ENCODE measurements at places on chromosomes 7 and 10. TPM values are rescaled to one million over a fixed set of nuclear protein-coding genes. Genes with fewer than 3 reads are reported as not detected.

The CALHM2 gene
- total RNA-seq = 65.6 TPM

DNA sequence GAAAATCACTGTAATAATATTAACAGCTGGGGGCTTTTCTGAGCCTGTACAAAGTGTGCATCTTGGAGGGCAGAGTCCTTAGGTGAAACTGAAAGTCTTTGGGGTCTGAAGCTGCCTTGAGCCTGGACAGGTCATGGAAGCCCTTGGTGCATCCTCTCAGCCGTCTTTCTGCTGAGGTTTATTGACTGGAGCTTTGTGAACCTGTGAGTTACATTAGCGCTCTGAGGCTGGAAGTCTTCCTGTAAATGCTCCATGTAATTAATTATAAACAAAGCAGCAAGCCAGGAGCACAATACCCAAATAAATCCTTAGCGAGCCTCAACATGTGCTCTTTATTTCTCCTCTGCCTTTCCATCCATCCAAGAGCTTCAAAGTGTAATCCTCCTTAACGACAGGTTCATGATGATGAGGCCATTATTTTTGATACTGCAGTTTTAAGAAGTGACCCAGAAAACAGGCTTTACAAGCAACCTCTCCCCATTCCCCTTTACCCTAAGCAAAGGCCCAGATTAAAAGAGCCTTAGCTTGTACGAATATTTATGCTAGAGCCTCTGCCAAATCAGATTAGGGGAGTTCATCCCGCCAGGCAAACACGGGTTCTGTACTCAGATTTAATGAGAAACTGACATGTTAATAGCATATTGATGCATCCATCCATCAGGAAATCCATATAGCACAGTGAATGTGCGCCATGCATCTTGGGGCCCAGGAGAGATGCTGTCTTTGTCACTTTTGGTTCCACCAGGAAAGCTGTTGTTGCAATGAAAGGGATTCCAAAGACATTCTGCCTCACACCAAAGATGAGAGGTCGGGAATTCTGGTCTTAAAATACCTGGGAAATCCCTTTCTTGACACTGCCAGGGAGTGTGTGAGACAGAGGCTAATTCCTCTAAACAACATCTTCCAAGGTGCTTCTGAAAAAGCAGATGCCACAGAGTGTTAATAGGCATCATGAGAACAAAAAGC, 118.1 kb downstream of the ANLN start:
- no peak for DNase-seq

DNA sequence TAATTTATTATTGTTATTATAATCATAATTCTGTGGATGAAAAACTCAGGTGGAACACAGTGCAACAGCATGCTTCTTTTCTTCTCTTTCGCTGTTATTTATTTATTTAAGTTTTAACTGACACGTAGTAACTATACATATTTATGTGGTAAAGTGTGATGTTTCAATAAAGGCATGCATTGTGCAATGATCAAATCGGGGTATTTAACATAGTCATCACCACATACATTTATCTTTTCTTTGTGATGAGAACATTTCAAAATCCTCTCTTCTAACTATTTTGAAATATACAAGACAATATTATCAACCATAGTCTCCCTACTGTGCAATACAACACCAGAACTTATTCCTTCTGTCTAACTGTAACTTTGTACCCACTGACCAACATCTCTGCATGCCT, 152.5 kb upstream of the LYZL1 start:
- DNase-seq = no peak

- no peak for DNase-seq
These were observed 20.1 kb downstream of the RUNDC3B start for GRCh38 chr7:87648316-87648715.
